ENCODE measurements at places on chromosomes 11 and 22.

- DNase-seq, result no peak
Measured at GRCh38 chr22:35314161-35314942, 14.7 kb downstream of the TOM1 start.

- no peak for DNase-seq
Measured at GRCh38 chr11:1436468-1437039, 46.8 kb downstream of the BRSK2 start.

- DNase-seq, result no peak
Measured at GRCh38 chr22:40300884-40301672, 45.2 kb upstream of the ADSL start.

DNA sequence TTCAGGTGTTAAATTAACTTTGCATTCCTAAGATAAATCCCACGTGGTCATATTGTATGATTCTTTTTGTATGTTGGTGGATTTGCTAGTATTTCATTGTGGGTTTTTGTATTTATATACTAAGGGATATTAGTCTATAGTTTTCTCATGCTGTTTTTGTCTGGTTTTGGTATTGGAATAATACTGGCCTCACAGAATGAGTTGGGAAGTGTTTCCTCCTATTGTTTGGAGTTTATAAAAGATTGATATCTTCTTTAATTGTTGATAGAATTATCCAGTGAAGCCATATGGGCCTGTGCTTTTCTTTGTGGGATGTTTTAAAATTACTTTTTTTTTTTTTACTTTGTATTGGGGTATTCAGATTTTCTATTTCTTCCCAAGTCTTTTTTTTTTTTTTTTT is 59.8 kb downstream of the QSER1 start:
- DNase-seq, result no peak

All from iPS DF 19.7 (cell line).